ENCODE measurements at places on chromosomes 6 and 20. TPM values are rescaled to one million over a fixed set of nuclear protein-coding genes. Genes with fewer than 3 reads are reported as not detected.

The FAM209B gene
- total RNA-seq: not detected

GRCh38 chr6:104700371-104701185 is 159.1 kb downstream of the HACE1 start:
- no peak for DNase-seq

DNA sequence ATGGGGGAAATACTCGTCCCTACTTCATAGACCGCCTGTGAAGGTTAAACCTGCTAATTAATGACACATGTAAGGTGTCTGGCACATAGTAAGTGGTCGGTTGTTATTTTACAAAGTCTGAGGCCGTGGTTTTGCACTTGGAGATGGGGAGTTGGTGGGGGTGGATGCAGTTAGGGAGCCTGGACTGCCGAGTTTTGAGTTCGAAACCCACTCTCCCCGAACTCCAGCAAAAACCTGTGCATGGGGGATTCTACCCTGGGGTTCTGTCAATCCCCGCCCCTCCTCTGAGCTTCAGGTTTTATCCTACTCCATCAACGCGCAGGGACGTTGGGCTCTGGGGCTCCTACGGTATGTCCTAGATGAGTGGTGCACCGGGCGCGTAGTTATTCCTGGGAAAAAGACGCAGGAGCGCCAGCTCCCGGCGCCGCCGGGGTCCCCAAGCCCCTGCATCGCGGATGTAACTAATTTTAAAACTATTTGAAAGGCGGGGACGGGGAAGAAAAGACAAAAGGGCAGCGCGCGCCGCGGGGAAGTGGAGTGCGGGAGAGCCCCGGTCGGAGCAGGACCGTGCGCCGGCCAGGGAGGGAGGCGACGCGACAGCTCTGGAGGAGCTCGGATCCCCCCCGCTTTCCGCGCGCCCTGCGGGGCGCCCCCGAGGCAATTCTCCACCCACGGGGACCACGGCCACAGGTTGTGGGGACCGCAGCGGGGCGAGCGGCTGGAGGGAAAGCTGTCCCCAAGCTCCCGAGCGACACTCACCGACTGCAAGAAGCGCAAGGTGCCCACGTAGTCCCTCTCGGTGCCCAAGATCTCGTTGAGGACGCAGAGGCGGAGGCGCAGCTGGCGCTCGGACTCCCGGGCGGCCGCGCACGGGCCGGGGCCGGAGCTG is 672 bp downstream of the PREX1 start:
- DNase-seq: peak; percentile 47

DNA sequence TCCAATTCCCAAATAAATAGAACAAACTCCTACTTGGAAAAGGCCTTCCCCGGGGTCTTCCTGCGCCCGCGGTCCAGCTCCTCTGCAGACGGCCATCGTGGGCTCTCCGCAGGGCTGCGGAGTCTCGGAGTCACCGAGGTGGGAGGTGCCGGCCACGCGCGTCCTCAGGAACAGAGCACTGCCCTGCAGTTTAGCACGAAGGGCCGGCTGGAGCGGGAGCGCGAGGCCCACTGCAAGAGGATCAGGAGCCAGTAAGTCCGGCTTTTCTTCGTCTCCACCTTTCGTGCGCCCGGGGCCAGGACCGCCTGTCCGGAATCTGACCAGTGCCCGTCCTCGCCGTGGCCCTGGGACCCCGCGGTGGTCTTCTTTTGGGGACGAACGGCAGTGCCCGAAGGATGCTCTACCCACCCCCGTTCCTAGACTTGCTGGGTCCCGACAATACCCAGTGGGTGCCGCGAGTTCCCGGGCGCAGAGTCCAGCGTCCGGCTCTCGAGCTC is 1.4 kb downstream of the BHLHE23 start:
- DNase-seq: no peak

DNA sequence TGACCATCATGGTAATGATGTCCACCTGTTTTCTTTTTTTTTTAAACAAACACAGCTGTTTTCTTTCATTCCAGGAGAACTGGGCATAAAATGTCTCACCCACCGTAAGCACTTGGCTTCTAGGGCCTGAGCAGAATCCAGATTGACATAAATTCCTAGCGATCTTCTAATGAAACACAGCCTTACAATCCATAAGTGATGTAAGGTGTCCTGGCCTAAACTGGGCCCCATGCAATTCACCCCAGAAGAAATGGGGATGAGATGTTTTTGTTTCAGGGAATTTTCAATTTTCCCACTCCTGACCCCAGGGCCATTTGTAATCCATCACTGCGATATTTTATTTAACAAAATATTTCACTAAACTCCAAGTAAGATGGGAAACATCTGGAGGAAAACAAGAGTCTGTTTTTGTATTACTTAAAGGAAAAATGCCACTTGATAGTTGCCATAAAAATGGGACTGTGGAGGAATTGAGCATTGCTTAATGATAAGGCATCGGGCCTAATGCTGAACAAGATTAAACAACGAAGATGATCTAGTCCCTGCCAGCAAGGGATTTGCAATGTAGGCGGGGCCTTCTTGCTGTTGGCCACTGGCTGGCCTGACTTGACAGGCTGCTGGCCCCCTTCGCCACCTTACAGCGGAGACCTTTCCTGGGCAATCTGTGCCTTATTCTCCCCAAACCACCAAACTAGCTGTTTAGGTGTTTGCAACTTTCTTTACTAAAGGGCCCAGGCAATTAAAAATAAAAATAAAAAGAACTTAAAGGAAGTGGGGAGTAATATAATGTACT is 183.7 kb downstream of the CD109 start:
- peak; percentile 23 for DNase-seq
